ENCODE measurements at places on chromosomes 7 and 10.

DNA sequence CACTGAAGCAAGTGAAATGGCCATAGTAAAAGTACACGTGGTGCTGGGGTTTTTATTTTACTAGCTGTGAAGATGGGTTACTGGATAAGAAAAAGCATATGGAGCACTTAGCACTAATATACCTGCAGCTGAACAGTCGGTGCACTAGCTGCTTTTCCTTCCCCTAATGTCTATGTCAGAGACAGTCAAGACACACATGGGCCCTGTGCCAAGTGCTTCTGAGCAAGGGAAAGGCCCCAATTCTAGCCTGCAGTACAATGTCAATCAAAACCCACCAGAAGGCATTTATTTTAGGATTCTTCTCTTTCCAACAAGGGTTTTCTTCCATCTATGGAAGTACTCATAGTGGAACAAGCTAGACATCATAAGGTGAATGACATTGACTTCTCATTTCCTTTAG, 716.7 kb downstream of the CCSER2 start:
- no peak for DNase-seq

- no peak for DNase-seq
Observed at GRCh38 chr7:25739143-25739542, 412.9 kb upstream of the NFE2L3 start.

DNA sequence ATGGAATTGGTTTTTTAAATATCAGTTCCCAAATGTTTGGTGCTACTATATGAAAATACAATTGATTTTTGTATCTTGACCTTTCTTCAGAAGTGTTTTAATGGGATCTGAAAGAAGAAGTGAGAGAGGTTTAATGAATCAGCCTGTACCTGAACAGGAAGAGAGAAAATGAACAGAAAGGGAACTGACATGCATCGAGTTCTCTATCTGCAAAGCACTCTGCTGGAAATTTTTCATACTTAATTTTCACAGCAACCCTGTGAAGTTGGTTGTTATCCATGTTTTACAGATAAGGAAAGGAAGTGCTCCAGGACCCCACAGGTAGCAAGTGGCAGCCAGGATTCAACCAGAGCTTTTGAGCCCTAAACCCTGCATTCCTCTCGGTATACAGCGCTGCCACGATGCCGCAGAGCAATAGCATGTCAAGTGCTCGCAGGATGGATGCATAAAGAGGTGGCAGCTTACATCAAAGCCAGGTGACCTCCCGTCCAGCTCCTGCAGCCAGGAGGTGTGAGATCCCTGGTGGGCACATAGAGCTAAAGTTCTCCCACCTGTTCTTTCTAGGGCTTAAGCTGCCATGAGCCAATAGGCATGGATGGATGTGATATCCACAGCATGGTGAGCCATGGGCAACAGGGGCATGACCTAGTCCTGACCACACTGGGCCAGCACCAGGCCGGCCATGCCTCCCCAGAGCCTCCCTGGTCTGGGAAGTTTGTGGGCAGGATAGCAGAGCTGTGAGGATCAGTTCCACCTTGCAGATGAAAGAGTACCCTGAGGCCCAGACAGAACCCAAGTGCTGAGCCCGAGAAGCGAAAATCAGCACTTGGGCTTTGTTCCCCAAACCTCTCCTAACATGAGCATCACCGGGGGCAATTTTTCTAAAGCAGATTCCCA, 57.2 kb downstream of the CALML3 start:
- DNase-seq: no peak

- DNase-seq: no peak
Observed at GRCh38 chr7:107160389-107160788, 8.4 kb upstream of the HBP1 start.

DNA sequence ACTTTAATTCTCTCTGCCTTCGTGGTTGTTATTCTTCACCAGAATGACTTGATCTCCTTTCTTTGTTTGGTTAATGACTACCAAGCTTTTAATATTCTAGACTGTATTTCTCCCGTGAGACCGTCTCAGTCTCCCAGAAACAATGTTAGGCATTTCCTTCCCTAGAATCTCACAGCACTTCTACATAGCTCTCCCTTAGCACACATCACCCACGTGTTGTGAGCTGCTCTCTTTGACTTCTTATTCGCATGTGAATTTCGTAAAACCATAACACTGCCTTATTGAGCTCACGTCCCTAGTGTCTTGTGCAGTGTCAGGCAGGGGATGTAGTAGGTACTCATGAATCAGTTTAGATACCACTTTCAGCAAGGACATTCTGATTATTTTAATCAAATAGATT, 57.5 kb upstream of the MGAM2 start:
- DNase-seq: peak; percentile 11

- DNase-seq: peak; percentile 30
Observed at GRCh38 chr7:30596014-30596641, 1.4 kb downstream of the GARS1 start.
